Activated T-helper 9 cell treated with anti-CD3 and anti-CD28 coated beads, Interleukin-2, amount 50 U/mL, for 16 hours (primary cell): ENCODE measurements at places on chromosomes 11 and 22.

GRCh38 chr22:43300891-43301676 is 42.1 kb downstream of the SCUBE1 start:
- DNase-seq = no peak

- DNase-seq = no peak
Observed at GRCh38 chr11:67599149-67599548, 7.6 kb upstream of the NDUFV1 start.

- no peak for DNase-seq
Observed at GRCh38 chr11:12537778-12538401, 136.3 kb upstream of the TEAD1 start.

GRCh38 chr11:36376009-36376887 is 80.2 kb downstream of the PRR5L start:
- DNase-seq = no peak

GRCh38 chr11:70586261-70587074 is 188.1 kb downstream of the CTTN start:
- no peak for DNase-seq

DNA sequence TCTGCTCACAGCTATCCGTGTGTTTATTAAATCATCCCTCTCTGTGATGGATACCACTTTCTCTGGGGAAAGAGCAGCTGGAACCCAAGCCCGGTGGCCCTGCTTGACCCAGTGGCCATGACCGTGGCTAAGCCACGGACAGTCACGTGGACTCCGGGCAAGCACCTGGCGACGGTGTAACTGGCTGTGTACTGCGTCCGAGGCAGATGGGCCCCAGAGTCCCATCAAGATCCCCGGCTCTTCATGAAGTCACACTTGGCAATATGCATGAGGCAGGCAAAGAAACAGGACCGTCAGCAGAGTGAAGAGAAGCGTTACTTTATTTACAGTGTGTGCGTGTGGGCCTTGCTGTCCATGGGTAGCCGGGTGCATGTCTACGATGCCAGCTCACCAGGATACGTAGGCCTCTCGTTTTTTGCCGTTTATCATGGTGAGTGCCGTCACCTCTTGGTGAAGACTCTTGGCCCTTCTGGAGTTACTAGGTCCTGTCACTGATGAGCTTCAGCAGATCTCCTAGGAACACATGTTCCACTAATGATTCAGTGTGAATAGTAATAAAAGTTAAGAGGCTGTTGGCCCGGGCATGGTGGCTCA is 366.3 kb downstream of the TBC1D22A start:
- DNase-seq = no peak
